Renal cortex interstitium (tissue), 15 donors: ENCODE measurements at places on chromosomes 12 and 14.

- DNase-seq = no peak
Observed at GRCh38 chr14:78690836-78691235, 520.7 kb downstream of the NRXN3 start.

DNA sequence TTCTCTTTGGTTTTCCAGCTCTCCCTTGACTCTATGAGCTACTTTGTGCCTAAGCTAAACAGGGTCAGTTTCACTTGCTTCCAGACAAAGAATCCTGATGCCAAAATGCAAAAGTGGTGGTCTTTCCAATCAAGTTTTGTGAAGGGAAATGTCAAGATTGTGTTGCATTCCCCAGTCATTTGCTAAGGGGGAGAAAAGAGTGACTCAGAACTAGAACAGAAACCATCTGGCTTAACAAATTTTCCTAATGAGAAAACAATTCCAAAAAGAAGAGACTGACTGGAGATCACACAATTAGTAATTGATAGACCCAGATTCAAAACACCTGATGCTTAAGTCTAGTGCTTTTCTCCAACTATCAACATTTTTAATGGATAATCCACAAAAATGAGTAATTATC is 235.1 kb upstream of the DIO2 start:
- no peak for DNase-seq

GRCh38 chr12:128690641-128691040 is 133.1 kb downstream of the SLC15A4 start:
- no peak for DNase-seq

GRCh38 chr12:46787496-46788055 is 38.2 kb downstream of the SLC38A4 start:
- no peak for DNase-seq

- DNase-seq = no peak
Observed at GRCh38 chr14:95052016-95052585, 105.2 kb downstream of the DICER1 start.

DNA sequence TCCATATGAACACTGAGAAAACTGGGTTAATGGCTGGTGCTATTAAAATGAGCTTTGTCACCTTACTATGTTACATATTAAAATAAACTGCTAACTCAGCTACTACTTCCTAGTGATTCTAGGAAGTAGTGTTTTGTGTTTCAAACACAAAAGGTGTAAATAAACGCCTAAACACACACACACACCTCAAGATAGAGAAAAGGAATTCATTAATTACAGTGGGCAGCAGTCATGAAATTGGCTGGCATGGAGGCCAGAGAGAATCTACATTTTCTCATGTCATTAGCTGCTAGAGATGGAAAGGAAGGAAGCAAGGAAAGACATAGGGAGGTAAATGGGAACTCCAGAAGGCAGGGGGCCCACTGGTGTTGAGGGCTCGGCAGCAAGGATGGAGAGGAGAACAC is 787 bp upstream of the PRMT5 start:
- peak; percentile 29 for DNase-seq

DNA sequence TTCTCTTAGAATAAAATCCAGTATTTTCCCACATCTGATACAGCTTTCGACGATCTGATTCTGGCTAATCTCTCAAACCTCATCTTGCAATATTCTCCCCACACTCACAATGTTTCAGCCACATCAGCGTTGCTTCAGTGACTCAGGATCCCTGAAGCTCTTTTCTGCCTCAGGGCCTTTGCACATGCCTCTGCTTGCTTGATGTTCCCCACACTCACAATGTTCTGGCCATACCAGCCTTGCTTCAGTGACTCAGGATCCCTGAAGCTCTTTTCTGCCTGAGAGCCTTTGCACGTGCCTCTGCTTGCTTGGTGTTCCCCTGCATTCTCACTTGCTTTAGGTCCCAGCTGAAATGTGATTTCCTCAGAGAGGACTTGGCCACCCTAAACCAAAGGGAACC is 2.6 kb downstream of the C12orf42 start:
- no peak for DNase-seq

DNA sequence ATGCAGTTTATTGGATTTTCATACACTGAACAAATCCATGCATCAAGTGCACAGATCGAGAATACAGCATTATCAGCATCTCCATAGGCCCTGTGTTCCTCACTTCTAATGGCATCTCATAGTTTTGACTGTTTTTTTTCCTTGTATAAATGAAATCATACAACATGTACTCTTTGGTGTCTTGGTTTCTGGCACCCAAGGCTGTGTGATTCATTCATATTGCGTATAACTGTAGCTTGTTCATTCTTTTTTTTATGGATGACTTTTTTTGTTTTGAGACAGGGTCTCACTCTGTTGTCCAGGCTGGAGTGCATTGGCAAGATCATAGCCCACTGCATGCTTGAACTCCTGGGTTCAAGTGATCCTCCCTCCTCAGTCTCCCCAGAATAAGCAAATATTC is 14.3 kb downstream of the RASSF8 start:
- no peak for DNase-seq

- no peak for DNase-seq
Observed at GRCh38 chr14:42806909-42807315, 1200.2 kb downstream of the LRFN5 start.

DNA sequence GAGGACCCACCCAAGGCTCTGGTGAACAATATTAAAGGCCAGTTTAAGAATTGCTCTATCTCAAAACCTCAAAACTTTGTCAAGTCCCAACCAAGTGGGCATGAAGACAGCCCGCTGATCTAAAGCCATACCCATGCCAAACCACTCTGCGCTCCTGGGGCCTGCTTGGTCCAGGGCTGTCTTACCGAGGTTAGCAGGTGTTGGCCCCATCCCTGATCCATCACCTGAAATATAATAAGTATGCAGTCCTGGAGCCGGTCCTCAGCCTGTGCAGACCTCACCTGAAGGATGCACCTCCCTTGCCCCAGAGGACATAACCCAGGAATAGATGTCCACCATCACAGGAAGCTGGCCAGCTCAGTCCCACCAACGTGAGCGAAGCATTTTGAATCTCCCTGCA is 198.3 kb upstream of the FKBP4 start:
- no peak for DNase-seq

DNA sequence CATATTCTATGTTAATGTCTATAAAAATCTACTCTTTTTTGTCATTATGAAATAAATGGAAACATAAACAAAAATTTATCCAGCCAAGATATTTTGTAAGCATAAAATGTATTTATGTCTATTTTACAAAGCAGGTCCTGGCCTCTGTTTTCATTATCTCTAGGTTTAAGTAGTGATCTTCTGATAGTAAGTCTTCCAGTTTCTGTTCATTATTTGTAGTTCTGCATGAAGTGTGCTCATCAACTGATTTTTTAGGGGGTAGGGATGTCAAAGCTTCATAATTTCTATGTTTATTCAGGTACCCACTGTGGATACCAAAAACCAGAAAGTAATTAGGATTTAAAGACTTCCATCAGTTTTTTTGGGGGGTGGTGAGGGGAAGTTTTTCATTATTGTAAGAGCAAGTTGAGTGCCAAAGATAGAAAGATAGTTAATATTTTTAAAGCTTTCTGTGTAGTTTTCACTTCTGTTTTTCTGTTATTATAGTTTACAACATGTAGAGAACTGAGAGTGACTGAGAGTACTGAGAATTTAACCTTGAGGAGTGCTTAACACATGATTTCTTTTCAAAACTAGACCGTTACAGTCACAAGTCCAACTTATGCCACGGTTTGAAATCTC is 30.6 kb upstream of the LMO3 start:
- no peak for DNase-seq

DNA sequence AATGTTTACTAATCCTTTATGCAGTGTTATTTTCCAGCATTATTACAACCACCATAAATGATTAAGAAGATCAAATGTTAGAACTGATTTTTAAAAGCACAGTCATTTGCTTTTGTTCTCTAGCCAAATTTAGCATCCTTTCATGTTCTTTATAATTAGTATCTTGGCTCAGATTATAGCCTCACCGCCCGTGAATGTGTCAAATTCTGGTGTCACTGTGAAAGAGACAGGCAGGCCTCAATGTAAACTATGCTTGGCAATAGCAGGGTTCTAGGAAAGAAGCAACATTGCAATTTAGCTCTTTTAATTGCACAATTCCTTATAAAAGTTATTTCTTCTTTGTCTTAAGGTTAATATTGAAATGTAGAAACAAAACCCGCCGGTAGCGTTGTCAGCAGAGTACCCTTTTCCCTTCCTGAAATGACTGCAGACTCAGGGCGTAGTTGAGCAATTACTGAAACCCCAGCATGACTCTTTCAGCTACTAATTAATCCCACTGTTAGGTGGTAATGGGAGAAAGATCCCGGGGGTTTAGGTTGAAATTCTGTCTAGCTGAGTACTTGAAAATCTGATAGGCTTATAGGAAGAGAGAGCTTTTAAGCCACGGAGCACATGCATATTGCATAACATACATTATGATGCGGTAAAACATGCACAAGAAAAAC is 1600.5 kb upstream of the SEL1L start:
- no peak for DNase-seq

GRCh38 chr12:18721452-18721851 is 16.4 kb downstream of the PLCZ1 start:
- DNase-seq = no peak
